ENCODE measurements at places on chromosomes 2 and 18.

GRCh38 chr2:62596061-62596921 lies 90.3 kb upstream of the TMEM17 start:
- DNase-seq = no peak

- DNase-seq = no peak
Observed at GRCh38 chr2:118983133-118983532, 41.1 kb downstream of the MARCO start.

DNA sequence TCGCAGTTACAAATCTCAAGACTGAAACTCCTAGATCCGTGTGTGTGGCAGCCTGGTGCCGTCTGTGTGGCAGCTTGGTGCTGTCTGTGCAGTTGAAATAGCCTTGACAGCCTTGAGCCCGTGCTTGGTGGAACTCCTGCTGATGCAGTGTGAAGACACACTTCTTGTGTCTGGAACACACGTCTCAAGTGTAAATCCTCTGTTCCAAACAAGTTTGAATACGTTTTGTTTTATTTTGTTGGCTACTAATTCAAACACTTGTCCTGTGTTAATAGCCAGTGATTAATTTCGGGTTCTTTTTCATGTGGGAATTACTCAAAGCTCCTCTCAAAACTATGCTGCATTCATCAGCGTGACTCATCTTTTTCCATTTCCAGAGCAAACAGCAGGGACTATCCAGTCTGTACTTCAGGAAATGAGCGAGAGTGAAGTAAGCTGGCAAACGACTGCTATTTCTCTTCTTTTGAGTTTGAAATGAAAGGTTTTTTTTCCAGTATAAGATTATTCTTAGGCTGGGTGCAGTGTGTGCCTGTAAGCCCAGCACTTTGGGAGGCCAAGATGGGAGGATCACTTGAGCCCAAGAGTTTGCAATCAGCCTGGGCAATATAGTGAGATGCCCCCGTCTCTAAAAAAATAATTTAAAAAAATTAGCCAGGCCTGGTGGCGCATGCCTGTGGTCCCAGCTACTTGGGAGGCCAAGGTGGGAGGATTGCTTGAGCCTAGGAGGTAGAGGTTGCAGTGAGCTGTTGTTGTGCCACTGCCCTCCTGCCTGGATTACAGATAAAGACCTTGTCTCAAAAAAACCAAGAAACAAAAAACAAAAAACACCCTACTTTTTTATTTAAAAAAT lies 152.9 kb downstream of the SPP2 start:
- no peak for DNase-seq

- DNase-seq = no peak
Observed at GRCh38 chr2:228747483-228747882, 523.6 kb downstream of the PID1 start.

- DNase-seq = no peak
Observed at GRCh38 chr2:196598846-196599245, 40.7 kb upstream of the CCDC150 start.

DNA sequence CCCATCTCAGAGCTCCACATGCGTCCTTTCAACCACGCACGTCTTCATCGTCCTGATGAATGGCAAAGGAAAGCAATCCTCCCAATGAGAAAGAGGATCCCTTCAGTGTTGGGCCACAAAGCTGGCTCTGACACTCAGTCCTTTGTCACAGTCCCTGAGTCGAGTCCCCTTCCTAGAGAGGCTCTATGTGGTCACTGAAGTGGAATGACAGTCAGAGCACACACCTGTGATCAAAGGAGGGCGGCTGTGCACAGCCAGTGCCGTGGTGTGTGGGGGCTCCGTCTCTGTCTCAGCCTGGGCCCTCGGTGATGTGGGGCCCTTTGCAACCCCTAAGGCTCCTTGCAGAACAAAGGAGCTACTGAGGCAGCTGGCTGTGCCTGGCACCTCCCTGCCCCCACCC lies 157.3 kb upstream of the APCDD1 start:
- DNase-seq = no peak

GRCh38 chr2:42900289-42900891 lies 108.0 kb upstream of the HAAO start:
- no peak for DNase-seq

- no peak for DNase-seq
Observed at GRCh38 chr2:68167186-68167585, 9.5 kb downstream of the PNO1 start.

- DNase-seq = no peak
Observed at GRCh38 chr2:174939046-174939445, 66.1 kb downstream of the CHN1 start.

DNA sequence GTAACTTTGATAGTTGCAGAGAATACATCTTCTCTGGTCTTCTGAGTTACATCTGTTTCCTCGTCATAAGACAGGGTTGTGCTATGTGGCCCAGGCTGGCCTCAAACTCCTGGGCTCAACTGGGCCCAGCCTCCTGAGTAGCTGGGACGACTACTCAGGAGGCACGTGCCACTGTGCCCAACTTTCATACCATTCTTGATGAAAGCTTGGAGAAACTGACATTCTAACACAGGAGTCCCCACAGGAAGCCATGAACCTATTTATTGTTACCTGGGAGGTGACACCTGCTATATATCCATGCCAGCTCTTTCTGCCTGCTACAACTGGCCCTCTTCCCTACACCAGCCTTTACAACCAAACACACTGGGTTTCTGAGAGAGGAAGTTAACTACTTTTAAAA lies 19.1 kb downstream of the EIF2AK3 start:
- DNase-seq = no peak

GRCh38 chr2:131543385-131543891 lies 15.8 kb downstream of the CCDC74A start:
- no peak for DNase-seq

DNA sequence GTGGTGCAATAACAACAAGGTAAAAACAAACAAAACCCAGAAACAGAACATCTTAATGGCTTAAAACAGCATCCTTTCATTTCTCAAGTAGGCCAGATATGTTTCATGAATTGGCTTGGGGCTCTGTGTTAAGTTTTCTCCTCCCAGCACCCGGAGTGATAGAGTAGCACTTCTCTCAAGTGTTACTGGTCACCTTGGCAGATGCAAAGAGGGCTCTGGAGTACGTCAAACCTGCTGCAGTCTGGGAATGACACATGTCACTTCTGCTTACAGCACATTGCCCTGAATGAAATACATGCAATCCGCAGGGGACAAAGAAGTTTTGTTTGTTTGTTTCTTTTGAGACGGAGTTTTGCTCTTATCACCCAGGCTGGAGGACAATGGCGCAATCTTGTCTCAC lies 639.3 kb downstream of the CNTNAP5 start:
- DNase-seq = no peak

- DNase-seq = no peak
Observed at GRCh38 chr2:145715601-145716000, 1195.7 kb upstream of the ZEB2 start.

GRCh38 chr2:58291726-58292438 lies 50.8 kb upstream of the FANCL start:
- no peak for DNase-seq

GRCh38 chr2:157880927-157881326 lies 4.8 kb upstream of the ACVR1 start:
- DNase-seq = no peak

GRCh38 chr2:127072970-127073369 lies 34.0 kb downstream of the BIN1 start:
- no peak for DNase-seq

GRCh38 chr2:120431386-120432292 lies 85.7 kb downstream of the INHBB start:
- DNase-seq = no peak

- DNase-seq = no peak
Observed at GRCh38 chr2:175568109-175568730, 386.7 kb upstream of the ATP5MC3 start.

GRCh38 chr18:38646296-38646695 lies 1080.7 kb upstream of the CELF4 start:
- DNase-seq = no peak

DNA sequence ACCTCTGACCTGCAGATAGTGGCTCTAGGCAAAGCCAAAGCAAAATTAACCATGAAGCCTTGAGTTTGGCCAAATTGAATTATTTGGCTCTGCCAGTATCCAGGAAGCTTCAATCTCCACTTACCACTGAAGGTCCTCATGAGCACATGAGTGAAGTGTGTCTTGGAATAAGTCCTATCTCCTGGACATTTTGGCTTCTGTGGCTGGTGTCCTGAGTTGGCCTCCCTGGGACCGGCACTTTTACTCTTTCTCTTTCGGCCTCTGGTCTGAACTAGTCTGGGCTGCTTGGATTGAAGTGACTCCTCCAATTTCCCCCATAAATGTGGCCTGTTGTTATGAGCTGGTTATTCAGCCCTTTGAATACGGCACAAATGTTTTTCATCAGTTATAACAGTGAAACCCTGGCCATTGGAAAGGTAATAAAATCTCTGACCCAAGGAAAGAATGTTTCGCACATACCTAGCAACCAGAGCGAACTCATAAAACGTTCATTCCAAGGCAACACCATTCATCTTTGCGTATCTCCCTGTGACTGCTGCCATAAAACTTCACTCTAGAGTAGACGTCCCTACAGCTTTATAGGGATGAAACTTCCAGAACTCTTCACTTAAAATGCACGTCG lies 216.4 kb downstream of the LPIN1 start:
- no peak for DNase-seq

DNA sequence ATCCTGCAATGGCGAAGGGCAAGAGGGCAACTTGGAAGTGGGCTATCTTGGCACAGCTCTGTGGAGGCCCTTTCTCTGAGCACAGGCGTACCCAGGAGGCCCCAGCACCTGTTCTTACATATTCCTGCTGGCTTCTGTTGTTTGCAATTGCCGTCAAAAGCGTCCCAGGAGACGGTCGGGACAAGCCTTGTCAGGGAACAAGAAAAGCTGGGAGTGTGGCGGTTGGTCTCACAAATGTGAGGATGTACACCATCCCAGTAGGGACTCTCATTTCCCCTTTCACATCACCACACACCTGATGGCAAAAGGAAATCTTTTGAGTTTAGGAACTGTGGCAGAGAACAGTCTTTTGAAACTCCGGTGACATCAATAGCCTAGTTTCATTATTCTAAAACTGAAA lies 94.7 kb upstream of the EFEMP1 start:
- DNase-seq = no peak

Measured in cortex of kidney (tissue), 1 donor.